ENCODE measurements at places on chromosomes 1 and 21.

DNA sequence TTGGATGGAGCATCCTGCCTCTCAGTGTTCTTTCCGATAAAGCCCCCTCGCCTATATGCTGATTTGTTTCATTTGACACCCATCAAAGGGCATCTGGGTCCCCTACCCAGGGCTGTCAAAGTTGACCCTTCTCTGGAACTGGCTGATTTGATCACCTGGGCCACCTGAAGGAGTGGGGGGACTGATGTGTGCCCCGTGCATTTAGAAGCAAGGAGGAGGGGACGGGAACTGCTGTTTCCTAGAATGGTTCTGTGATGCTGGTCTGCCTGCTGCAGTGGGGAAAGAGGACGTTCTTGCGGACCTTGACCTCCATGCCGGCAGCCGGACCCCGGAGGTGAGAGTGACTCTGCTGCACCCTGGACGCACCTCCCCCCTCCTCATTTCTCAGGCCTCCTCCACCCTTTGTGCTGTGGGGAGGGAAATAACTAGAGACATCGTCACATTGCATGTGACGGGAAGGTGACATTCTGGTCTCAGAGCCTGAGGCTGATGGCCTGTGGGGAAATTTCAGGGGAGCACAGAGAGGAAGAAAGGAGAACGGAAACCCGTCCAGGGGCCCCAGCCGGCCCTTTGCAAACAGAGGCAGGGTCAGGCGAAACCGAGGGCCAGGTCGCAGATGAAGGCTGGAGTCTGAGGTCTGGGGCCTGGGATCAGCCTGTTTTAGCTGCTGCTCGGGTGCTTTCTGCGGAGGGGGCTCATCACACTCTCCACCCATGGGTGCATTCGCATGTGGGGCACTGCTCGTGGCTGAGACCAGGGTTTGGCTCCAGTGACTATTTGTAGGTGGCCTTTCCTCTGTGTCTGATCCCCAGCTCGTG, 25.7 kb downstream of the CRYAA start:
- no peak for DNase-seq

DNA sequence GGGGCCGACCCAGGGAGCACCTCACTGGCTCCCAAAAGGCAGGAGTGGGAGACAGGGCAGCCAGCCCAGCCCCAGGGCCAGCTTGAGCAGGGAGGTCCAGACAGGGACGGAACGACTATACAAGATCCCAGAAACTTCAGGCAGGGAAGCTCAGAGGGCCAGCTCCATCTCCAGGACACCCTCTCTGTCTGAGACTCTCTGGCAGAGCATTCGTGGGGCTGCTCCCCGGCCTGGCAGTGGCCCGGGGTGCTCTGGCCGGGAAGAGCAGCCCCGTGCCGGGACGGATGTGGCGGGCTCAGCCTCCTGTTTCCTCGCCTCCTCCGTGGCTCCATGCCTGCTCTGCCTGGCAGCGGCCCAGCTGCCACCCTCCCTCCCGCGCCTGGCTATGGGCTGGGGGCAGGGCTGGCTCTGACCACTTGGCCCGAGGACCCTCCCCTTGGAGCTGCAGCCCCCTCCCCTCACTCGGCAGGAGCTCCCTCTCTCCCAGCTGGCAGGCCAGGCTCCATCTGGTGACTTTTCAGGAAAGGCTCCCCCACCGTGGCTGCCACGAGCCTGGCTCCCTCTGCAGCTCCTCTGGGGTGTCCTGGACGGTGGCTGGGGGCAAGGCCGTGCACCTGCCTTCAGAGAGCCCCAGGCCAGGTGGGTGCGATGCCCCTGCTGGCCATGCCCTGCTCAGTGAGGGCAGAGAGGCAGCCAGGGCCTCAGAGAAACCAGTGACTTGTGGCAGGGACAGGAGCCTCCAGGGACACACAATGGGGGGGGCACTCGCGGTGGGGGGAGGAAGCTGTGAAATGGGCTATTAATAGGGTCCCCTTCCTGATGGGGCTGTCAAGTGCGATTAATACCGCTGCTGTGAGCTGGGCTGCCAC, 5.6 kb upstream of the PLCH2 start:
- no peak for DNase-seq

- DNase-seq, result no peak
These were observed 26.5 kb upstream of the TRIM45 start for GRCh38 chr1:117147856-117148588.

DNA sequence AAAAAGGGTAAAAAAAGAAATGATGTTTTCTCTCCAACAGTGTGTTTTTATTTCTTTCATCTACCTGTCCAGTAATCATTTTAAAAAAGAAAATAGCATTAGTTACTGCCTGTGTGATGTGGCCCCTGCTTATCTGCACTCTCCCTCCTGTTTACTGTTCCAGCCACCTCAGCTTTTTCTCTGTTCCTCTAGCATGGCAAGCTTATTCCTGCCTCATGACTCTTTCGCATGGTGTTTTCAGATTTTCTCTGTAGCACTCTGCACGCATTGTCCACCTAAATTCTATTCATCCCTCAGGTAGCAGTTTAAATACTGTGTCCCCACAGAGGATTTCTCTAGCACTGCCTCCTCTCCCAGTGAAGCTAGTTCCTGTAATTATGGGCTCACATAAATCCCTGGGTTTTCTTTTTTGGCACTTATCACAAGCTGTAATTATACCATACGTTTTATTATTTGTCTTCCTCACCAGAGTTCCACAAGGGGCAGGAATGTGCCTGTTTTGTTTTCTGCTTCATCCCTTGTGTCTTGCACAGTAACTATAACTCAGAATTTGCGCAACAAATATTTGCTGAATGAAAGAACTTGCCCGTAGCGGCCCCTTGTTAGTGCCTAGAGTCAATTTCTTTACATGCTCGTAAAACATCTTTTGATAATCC, 51.4 kb upstream of the LRIG2 start:
- DNase-seq, result no peak

- no peak for DNase-seq
These were observed 35.8 kb downstream of the ZC3H11B start for GRCh38 chr1:219576931-219577730.
